WTC11 (cell line): ENCODE measurements at places on chromosomes 4 and X. TPM values are rescaled to one million over a fixed set of nuclear protein-coding genes. Genes with fewer than 3 reads are reported as not detected.

GRCh38 chr4:173170182-173170778 lies 1.7 kb downstream of the GALNT7 start:
- no peak for DNase-seq
- H3K4me1 ChIP-seq, result peaks cover 67% of the 10 kb centered on the region
- peak overlapping the region; percentile 93 for H3K27ac ChIP-seq

DNA sequence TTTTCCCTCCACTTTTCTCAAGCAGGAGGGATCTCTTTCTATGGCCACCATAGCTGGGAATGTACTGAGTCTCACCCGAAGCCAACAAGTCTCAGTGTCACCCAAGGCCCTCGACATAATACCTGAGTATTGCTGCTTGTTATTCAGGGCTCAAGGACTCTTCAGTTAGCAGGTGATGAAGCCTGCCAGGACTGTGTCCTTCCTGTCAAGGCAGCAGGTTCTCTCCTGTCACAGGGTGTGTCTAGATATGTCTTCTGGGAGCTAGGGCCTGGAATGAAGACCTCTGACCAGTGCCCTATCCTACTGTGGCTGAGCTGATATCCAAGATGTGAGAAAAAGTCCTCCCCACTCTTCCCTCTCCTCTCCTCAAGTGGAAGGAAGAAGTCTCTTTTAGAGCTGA lies 391.0 kb upstream of the DIPK2B start:
- 0 out of 2 replicates have a peak, but pooled peaks cover 3% of the 10 kb centered on the region for H3K4me1 ChIP-seq
- no peak overlapping the region for H3K27ac ChIP-seq
- H3K4me3 ChIP-seq, result no peak overlapping the region
- DNase-seq, result no peak
- H3K36me3 ChIP-seq, result no peaks in the 10 kb centered on the region

DNA sequence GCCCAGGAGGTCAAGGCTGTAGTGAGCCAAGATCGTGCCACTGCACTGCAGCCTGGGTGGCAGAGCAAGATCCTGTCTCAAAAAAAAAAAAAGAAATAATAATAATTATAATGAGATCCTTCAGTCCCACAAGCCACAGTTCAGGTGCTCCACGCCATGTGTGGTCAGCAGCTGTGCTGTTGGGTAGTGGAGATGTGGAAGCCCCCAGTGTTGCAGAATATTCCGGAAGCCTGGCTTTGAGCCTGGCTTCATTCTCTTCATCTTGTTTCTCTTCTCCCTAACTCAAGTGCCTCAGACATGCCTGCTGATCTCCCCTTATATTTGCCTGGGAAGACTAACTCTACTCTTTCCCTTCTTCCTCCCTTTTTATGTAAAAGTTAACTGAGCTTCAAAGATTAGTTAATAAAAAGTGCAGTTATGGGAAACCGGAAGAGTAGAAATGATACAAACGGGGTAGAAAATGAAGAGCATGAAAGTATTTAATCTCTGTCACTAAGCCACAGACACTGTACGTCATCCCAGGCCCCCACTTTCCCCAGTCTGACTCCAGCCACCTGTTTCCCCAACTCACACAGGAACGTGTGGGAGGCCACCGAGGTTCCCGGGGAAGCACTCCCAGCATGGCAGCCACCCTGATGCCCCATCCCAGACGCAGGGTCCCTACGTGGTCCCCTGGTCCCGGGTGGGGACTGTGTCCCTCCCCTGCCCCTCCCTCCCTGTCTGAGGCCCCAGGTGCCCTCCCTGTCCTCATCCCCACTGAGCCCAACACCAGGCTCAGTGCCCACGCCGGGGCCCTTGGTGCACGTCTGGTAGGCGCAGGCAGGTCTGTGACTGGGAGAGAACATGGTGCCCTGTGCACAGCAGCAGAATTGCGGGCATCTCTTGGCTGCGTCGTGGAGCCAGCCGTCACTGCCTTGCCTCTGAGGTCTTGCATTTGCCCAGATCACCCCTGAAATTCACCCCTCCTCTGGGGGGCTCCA lies 24.0 kb downstream of the PCGF3 start:
- H3K27ac ChIP-seq, result peak overlapping the region; percentile 80
- DNase-seq, result no peak
- no peak overlapping the region for H3K4me3 ChIP-seq
- no peaks in the 10 kb centered on the region for H3K27me3 ChIP-seq
- H3K36me3 ChIP-seq, result peaks cover 25% of the 10 kb centered on the region

DNA sequence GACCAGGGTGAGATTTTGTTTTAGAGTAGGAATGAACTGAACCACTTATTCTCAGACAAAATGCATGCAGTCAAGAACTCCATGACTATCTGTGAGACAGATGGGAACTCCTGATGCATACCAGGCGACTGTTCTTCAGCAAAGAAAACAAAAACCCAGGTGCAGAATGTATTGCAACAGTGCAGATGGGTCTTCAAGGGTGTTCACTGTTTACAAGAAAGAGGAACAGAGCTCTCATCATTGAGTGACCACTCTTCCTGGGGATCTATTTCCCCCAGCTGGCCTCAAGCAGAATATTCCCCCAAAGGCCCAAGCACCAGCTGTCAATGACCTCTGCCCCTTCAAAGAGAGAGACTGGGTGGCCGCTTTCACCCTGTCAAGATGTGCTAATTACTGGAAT lies 39.7 kb upstream of the BMP3 start:
- no peaks in the 10 kb centered on the region for H3K36me3 ChIP-seq
- peaks cover 11% of the 10 kb centered on the region for H3K4me1 ChIP-seq
- H3K4me3 ChIP-seq, result no peak overlapping the region
- H3K27ac ChIP-seq, result no peak overlapping the region

GRCh38 chr4:77493120-77493752 lies 112.4 kb upstream of the CXCL13 start:
- H3K4me3 ChIP-seq, result no peak overlapping the region
- no peak for DNase-seq
- no peaks in the 10 kb centered on the region for H3K4me1 ChIP-seq
- H3K27me3 ChIP-seq, result peaks cover 19% of the 10 kb centered on the region

DNA sequence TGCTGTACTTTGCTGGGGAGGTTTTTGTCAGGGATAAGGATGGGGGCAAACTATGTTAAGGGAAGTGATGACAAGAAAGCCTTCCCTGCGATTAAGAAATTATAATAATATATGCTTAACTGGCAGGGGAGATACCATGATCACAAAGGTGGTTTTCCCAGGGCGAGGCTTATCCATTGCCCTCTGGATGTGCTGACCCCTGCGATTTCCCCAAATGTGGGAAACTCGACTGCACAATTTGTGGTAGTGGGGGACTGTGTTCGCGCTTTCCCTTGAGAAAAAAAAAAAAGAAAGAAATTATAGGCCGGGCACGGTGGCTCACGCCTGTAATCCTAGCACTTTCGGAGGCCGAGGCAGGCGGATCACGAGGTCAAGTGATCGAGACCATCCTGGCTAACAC lies 24.5 kb downstream of the SLC25A43 start:
- H3K27me3 ChIP-seq, result no peaks in the 10 kb centered on the region
- H3K27ac ChIP-seq, result no peak overlapping the region
- H3K36me3 ChIP-seq, result no peaks in the 10 kb centered on the region; the same call in 1 of the 2 replicates

DNA sequence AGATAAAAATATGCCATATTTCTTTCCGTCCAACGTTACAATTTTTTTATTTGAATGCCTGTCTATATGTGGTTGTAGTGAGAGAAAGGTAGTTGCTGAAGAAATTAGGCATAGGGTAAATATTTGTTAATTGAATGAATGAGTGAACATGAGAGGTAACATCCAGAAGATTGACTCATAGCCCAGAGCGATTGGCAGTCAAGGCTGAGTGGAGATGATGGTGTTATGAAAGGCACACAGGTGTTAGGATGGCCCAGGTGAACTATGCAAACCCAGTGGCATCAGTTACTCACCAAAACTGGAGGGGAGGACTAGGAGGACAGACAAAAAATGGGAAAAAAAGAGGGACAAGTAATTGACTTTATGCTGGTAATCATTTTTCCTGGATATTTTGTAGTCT lies 31.7 kb upstream of the SPRY1 start:
- no peak for DNase-seq
- no peaks in the 10 kb centered on the region; the same call in 1 of the 2 replicates for H3K27me3 ChIP-seq
- peaks cover 13% of the 10 kb centered on the region for H3K36me3 ChIP-seq
- H3K4me1 ChIP-seq, result peaks cover 10% of the 10 kb centered on the region
- no peak overlapping the region for H3K27ac ChIP-seq
- no peak overlapping the region for H3K4me3 ChIP-seq

DNA sequence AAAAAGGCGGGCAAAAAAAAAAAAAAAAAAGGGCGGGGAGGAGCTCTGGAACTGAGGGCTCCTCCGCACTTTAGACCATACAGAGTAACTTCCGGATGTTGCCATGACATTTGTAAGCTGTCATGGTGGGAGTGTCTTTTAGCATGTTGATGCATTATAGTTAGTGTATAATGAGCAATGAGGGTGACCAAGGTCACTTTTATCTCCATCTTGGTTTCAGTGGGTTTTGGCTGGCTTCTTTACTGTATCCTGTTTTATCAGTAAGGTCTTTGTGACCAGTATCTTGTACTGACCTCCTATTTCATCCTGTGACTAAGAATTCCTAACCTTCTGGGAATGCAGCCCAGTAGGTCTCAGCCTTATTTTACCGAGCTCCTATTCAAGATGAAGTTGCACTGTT lies 193.4 kb downstream of the UGT8 start:
- no peaks in the 10 kb centered on the region for H3K36me3 ChIP-seq
- DNase-seq, result no peak
- H3K4me3 ChIP-seq, result no peak overlapping the region
- peaks cover 16% of the 10 kb centered on the region for H3K4me1 ChIP-seq
- no peaks in the 10 kb centered on the region for H3K27me3 ChIP-seq
- no peak overlapping the region; the same call in 1 of the 2 replicates for H3K27ac ChIP-seq

DNA sequence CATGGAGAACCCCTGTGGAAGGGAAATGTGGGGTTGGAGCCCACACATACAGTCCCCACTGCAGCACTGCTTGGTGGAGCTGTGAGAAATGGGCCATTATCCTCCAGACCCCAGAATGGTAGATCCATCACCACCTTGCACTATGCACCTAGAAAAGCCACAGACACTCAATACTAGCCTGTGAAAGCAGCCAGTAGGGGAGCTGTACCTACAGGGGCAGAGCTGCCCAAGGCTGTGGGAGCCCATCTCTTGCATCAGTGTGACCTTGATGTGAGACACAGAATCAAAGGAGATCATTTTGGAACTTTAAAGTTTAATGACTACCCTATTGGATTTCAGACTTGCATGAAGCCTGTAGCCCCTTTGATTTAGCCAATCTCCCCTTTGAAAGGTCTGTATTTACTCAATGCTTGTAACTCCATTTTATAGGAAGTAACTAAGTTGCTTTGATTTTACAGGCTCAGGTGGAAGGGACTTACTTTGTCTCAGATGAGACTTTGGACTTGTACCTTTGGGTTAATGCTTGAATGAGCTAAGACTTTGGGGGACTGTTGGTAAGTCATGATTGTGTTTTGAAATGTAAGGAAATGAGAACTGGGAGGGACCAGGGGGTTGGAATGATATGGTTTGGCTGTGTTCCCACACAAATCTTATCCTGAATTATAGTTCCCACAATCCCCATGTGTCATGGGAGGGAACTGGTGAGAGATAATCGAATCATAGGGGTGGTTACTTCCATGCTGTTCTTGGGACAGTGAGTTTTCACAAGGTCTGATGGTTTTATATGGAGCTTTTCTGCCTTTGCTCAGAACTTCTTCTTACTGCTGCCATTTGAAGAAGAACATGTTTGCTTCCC lies 352.6 kb downstream of the INPP4B start:
- DNase-seq, result no peak
- no peaks in the 10 kb centered on the region for H3K27me3 ChIP-seq
- H3K4me1 ChIP-seq, result peaks cover 5% of the 10 kb centered on the region
- H3K4me3 ChIP-seq, result no peak overlapping the region

DNA sequence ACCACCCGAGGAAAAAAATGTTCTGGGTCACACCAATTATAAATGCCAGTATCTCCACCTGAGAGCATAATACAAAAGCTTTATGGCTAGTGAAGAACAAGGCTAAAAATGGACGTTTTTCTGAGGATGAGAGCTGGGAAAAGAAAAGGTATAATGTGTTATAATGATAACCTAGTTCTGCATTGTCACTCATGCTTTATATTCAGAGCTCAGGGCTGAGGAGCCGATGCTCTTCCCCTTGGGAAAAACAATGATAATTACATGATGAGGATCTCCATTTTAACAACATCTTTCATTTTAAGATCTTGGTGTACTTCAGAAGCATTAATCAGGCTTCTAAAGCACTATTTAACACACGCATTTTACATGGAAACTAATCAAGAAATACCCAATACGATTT lies 333.7 kb downstream of the UNC5C start:
- H3K27me3 ChIP-seq, result no peaks in the 10 kb centered on the region
- H3K27ac ChIP-seq, result no peak overlapping the region

- no peaks in the 10 kb centered on the region; the same call in 1 of the 2 replicates for H3K27me3 ChIP-seq
- H3K4me1 ChIP-seq, result peaks cover 4% of the 10 kb centered on the region
- H3K4me3 ChIP-seq, result no peak overlapping the region
- no peaks in the 10 kb centered on the region for H3K36me3 ChIP-seq
- no peak for DNase-seq
Observed at GRCh38 chr4:99504804-99505502, 5.9 kb upstream of the C4orf17 start.

GRCh38 chr4:60344908-60345307 lies 855.2 kb upstream of the ADGRL3 start:
- H3K27ac ChIP-seq, result no peak overlapping the region
- H3K36me3 ChIP-seq, result no peaks in the 10 kb centered on the region
- H3K27me3 ChIP-seq, result no peaks in the 10 kb centered on the region
- H3K4me3 ChIP-seq, result no peak overlapping the region
- peaks cover 4% of the 10 kb centered on the region; the same call in 1 of the 2 replicates for H3K4me1 ChIP-seq
- DNase-seq, result no peak

- no peaks in the 10 kb centered on the region for H3K36me3 ChIP-seq
- peaks cover 18% of the 10 kb centered on the region for H3K4me1 ChIP-seq
- DNase-seq, result no peak
- no peak overlapping the region for H3K27ac ChIP-seq
- no peak overlapping the region for H3K4me3 ChIP-seq
Observed at GRCh38 chr4:23763559-23763958, 126.3 kb downstream of the PPARGC1A start.

GRCh38 chr4:8688041-8688907 lies 95.7 kb downstream of the CPZ start:
- 0 out of 2 replicates have a peak, but pooled peaks cover 2% of the 10 kb centered on the region for H3K4me1 ChIP-seq
- no peak overlapping the region for H3K27ac ChIP-seq
- DNase-seq, result peak; percentile 89
- H3K27me3 ChIP-seq, result peaks cover 48% of the 10 kb centered on the region
- H3K36me3 ChIP-seq, result no peaks in the 10 kb centered on the region
- H3K4me3 ChIP-seq, result no peak overlapping the region

TRIM2 gene
- total RNA-seq, result 42.0 to 54.5 TPM (median 43.9 TPM) in 3 replicates

PCDH11X gene
- total RNA-seq, result 21.5 to 21.7 TPM (median 21.6 TPM) in 3 replicates

SSX7 gene
- not detected in 3 replicates for total RNA-seq

SCRG1 gene
- total RNA-seq, result not detected in 3 replicates
